Fibroblast of gingiva (primary cell): ENCODE measurements at places on chromosomes 5 and 9.

DNA sequence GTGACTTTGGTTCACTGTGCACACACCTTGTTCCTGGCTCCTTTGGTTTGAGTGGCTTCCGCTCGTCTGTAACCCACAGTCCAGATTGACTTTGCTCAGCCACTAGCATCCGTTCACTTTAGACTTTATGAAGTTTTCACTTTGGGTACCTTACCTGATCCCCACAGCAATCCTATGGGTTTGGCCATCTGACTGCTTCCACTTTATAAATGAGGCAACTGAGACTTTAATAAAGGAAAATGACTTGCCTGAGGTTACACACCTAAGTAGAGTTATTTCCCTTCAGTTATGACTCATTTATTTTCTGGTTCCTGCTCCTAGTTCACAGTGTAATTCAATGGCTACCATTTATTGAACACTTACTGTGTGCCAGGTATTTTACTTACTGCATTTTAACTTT is 94.2 kb upstream of the SAP30L start:
- DNase-seq = no peak

DNA sequence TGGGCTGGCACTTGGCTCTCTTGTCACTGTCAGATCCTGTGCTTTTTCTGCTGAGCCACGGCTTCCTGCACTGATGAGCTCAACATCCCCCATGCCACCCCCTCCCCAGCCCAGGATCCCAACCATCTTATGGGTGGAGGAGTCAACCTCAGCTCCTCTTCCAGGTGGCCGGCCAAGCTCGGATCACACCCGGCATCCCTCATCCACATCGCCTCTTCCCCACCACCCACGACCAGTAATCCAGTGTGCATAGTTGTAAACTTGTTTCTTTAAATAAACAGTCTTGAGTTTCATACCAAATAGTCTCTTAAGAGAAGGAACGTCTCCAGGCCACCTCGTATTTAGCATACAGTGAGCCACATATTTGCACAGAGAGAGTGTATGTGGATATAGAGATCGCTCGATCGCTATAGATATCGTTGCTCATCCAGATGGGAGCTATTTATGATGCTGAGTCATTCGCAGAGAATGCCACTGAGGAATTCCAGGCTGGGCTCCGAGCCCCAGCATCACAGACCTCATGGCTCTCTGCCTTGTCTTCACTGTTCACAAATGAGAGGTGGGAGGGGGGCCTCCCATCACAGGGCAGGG is 61.8 kb upstream of the CPLX2 start:
- DNase-seq = peak; percentile 59

- DNase-seq = no peak
These were observed 90.7 kb downstream of the RAD23B start for GRCh38 chr9:107373809-107374208.

DNA sequence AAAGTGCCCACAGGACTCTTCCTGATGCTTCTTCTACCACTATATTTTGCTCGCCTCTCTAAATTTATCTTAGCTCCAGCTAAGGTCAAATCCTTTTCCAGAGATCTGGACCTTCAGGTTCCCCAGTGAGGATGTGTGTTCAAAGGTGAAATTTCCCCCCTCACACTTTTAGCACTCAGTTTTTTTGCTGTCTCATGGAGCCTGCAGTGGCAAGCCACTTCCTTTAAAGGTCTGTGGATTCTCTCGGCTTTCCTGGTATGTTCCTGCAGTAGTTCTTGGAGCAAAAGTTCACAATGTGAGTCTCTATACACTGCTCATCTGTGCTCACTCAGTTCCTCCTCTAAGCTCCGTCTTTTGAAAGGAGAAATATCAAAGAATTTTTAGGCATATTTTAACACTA is 181.4 kb downstream of the LURAP1L start:
- peak; percentile 9 for DNase-seq

DNA sequence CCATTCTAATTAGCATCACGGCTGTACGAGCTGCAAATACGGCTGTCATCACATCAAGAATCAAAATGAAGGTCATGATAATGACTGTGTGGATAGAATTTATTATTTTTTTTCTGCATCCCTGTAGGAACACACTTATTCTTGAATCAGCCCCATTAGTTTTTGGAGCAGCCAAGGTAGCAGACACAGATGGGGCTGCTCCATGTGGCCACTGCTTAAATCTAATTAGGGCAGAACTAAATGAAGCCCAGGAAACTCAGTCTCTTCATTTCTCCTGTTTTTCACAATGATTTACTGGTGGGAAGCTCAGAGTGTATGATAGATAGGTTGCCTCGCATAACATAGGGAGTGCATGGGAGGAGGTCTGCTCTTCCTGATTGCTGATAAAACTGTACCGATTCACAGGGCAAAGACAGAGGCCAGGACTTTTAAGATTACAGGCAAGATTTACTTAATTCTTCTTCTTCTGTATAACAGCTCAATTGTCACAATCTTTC is 275.5 kb downstream of the GLIS3 start:
- no peak for DNase-seq

DNA sequence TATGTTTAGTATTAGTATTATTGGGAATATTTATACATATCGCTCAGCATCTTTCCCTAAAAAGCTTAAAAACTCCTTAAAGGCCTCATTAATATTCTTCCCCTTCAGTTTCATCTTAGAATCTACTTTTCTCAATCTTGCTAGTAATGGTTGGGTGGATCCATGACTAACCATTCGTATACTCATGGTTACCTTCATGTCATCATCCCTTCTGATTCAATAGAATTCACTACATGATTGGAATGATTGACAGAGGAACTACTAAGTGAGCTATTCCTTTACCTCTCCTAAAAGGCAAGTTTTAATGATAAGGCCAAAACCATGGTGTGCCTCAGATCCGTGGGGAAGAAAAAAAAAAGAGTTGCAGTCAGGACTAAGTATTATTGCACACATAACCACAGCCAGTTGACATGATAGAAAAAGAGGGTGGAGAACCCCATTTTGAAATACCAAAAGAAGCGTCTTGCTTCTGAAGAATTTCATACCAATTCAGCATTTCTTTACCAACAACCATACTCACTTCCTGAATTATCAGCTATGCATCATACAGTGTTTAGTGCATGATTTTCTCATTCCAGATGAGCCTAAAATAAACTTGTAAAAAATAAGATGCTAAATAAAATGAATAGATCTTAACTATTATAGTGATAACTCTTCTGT is 624.6 kb downstream of the PDE4D start:
- DNase-seq = no peak

GRCh38 chr5:1208743-1209488 is 7.5 kb downstream of the SLC6A19 start:
- no peak for DNase-seq

DNA sequence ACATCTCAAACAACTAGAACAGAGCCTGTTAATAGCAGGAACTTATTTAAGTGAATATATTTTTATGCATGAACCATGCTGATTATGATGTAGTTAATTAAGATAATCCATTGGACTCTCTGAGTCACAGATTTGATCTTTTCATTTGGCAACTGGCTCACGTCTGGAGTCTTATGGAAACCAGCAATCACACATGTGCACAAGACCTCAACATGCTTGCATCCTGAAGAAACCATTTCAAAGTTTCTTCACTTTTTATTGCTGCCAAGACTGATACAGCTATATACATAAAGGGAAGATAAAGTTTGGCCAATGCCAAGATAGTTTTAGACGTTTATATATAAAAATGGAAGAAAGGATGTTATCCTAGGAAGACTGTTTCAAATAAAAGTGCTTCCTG is 13.3 kb upstream of the C9 start:
- no peak for DNase-seq

DNA sequence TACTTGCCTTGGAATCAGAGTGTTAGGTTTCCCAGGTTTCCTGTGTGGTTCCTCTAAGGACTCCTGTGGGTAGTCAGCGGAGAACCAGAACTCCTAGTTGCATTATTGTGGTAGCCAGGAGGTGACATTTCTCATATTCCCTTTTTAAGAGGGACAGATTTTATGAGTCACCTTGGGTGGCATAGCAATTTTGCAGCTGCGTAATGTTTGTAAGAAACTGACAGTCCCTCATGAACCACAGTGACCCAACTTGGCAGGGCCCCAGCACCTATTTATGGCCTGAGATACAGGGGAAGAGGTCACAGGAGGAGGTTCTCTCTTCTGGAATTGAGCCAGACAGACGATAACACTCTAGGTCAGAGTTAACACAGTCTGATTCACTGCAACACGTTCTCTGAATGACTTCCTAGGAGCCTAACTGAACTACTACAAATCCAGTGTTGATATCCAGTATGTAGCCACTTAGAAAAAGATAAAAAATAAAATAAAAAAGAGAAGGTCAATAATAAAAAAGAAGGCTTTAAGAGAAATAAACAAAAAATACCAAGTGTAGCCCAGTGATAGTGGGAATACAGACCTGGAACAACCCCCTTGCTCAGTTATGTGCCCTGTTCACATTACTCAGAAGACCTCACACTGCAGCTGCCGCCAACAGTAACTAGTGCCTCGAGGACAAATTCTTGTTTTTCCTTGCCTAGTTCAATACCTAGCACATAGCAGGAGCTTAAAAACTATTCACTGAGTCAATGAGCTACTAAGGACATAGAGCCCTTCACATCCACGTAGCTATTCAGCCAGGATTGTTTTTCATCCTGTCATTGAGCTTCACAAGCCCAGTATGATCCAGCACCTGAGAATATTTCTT is 50.7 kb upstream of the VLDLR start:
- no peak for DNase-seq

DNA sequence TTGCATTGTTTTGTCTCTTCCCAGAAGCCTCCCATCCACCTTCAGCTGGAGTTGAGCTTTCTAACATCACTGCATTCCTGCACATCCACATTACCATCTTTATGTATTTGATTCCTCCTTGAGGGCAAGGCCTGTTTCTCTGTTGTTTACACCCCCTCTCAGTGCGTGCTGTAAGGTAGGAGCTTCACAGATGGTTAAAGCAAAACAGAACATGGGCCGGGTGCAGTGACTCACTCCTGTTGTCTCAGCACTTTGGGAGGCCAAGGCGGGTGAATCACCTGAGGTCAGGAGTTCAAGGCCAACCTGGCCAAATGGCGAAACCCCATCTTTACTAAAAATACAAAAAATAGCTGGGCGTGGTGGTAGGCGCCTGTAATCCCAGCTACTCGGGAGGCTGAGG is 110.9 kb downstream of the KCNIP1 start:
- no peak for DNase-seq

DNA sequence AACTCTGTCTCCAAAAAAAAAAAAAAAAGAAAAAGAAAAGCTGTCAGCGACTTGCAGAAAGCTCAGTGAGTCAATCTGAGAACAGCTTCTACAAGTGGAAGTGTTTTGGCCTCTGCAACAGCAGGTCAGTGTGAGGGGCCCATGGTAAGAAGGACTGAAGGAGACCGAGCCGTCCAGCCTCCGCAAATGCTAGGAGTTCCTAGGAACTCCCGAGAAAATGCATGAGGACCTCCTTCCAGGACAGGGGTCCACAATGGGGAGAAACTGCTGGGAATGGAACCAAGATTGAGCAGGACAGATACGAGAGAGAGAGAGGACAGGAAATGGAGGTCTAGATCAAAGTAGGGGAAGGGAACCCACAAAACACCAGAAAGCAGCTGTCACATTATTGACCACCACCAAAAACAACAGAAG is 180.5 kb downstream of the CRB2 start:
- DNase-seq = no peak

DNA sequence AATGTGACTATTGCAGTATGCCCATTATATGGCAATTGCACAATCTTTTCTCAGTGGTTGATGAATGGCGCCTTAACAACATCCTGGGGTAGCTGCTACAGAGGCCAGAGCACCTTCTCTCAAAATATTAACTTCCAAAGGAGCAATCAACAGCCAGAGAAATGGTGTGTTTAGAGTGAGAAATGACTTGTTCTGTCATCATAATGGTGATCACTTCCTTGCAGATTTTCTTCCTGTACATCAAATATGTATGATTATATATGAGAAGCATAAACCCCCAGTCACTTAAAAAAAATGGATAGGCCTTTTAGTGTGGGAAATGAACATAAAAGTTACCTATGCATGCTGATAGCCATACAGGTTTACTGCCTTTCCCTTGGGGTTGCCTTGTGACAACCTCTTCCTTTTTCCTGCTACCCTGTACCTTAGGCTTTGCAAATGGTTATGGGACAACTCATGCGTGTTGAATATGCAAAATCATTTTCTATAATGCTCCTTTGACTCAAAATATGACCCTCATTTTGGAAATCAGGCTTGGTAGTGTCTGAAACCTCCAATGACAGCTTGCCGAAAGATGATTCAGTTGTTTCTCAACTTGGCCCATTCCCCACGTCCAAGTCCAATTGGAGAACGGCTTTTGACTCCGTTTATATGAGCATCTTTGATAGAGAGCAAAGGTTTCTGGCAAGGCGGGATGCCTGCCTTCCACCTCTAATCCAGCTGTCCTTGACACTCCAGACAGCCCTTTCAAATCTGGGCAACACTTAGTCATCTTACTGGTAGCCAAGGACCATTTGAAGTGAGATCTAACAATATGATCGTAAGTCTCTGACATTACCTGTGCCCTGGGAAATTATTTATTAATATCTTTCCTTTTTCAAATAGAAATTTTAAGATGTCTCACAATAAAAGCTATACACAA is 69.3 kb downstream of the SLC1A1 start:
- no peak for DNase-seq

- DNase-seq = no peak
These were observed 250.4 kb upstream of the IRX4 start for GRCh38 chr5:2133080-2133479.

GRCh38 chr9:97039514-97039860 is 545 bp upstream of the CTSV start:
- peak; percentile 41 for DNase-seq

DNA sequence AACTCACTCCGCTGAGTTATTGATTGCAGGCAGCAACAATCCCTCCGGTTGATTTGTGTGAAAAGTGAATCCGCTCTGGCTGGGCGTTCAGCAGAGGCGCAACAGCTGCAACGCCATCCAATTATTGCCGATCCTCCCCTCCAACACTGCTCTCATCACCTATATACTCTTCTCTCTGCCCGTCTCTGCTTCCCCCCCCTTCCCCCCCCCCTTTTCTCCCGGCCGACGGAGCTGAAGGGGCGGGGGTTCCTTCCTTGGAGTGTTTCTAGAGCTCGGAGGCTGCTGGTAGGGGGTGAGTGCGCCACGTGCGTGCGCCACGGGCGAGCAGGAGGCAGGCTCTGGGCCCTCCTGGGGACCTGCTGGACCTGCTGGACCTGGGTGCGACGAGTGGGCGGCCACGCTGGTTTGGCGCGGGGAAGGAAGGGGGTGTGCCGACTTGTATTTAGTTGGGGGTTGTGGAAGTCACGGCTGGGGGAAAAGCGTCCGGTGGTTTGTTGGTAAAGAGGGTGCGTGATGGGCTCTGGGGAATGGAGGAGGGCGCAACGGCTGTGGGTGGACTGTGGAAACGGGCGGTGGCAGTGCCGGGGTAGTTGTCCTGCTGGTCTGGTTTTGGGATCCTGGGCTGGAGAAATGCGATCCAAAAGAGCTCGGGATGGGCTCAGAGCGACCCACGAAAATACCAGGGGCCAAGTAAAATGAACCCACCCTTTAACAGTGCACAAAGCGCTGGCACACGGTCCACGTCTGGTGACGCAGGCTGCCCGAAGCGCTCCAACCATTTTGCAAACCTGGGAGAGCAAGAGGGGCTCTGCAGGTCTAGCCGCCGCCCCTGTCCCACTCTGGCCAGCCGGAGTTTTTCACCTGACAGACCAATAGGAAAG is 6.4 kb upstream of the MEF2C start:
- DNase-seq = peak; percentile 15
